ENCODE measurements at places on chromosomes 11 and 22.

DNA sequence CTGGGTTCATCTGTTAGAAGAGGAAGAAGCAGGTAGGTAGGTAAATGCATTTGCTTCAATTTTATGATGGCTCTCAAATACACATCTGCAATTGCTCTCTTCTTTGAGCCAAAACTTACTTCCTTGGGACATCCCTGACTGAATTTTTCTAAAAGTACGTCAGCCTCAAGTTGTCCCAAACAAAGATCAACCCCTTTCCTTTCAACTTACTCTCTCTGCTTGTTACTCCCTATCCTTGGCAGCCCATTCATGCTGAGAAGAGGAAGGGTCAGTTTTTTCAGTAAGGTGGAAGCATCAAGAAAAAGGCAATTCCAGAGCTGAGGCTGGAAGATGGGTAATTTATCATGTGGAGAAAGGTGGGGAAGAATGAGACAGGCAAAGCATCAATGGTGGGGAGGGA is 111.2 kb downstream of the LRRC32 start:
- no peak for DNase-seq

DNA sequence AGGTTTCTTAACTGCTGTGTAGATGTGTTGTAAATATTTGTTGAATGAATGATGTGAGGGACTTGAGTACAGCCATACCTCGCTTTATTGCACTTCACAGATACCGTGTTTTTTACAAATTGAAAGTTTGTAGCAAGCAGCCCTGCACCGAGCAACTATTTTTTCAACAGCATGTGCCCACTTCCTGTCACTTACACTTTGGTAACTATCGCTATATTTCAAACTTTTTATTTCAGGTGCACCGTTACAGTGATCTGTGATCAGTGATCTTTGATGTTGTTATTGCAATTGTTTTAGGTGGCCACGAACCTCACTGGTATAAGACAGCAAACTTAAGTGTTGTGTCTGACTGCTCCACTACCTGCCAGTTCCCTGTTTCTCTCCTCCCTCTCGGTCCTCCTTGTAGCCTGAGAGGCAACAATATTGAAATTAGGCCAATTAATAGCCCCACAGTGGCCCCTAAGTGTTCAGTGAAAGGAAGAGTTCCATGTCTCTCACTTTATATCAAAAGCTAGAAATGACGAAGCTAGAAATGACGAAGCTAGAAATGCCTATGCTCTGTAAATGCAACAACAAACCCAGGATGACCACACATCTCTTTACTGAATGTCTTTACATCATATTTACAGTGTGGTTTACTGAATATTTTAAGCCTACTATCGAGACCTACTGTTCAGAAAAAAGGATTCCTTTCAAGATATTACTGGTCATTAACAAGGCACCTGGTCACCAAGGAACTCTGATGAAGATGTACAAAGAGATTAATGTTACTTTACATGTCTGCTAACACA is 1.0 kb downstream of the SFI1 start:
- DNase-seq, result no peak

- DNase-seq, result no peak
Observed at GRCh38 chr11:76752321-76753143, 30.6 kb upstream of the TSKU start.

DNA sequence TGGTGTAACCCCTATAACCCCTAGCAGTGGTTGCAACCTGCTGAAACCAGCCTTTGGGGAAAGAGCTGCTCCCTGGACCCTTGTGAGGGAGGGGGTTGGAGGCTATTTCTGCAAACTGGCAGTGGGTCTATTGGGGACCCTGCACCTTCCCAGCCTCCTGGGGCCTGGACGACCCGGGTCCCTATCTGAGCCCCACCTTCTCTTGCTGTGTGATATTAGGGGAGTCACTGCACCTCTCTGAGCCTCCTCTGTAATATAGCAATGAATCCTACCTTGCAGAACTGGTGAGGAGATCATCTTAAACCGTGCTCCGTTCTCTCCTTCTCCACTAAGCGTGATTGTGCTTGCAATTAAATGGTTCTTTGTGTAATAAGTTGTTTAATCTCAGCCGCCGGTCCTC is 24.0 kb upstream of the MPPED1 start:
- no peak for DNase-seq
